ENCODE measurements at places on chromosomes 4 and X.

GRCh38 chr4:98657531-98658286, 702 bp downstream of the TSPAN5 start:
- DNase-seq = peak; percentile 6

- no peak for DNase-seq
These were observed 27.2 kb downstream of the NOP14 start for GRCh38 chr4:2935762-2936743.

DNA sequence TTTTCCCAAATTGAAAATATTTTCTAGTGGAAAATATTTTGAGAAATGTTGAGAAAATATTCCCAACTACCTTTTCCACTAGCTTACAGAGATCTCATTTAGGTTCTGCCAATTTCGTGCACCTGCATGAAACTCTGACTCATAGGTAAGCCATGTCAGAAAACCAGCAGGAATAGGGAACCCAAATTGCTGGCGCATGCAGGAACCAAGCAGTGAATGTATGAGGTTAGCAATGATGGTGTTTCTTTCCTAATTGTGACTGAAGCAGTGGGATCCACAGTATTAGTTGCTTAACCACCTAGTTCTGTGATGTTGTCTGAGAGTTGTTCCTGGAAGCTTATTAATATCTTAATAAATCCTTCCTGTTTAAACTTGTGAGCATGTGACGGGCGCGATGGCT, 381.0 kb upstream of the TRAM1L1 start:
- DNase-seq = no peak

GRCh38 chr4:144787365-144788258, 141.7 kb downstream of the HHIP start:
- DNase-seq = no peak

DNA sequence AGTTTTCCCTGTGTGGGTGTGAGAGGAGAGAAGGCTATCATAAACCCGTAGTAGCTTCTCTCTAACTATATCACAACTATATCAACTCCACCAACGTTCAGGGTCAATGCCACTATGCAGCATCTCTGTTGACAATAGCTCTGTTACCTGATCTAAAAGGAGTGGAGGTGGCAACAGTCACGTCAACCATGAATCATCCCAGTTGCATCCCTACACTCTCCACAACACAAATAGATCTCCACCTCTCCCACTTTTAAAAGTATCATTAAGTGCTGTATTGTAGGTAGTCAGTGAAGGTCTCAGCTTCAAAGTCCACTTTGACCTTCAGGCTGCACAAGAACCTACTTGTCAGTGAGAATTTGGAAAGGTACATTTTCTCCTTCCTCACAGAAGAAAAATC, 600.5 kb upstream of the GRIA3 start:
- no peak for DNase-seq

GRCh38 chrX:112961981-112962380, 121.3 kb upstream of the AMOT start:
- no peak for DNase-seq

DNA sequence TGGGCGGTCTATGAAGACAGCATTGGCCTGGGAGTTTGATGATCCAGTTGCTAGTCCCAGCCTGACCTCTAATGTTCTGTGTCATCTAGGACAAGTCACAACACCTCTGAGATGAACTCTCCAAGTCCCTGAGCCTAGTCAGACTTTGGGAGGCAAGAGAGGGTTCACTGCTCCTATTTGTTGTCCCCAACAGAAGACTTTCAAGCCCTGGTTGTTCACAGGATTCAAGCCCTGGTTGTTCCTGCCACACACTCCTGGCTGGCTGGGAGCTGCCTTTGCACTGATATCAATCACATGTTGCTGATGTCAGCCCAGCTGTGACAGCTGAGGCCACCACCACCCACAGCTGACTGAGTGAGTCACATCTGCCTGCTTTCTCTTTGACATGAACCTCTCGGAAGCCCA, 253.2 kb upstream of the RASGEF1B start:
- peak; percentile 39 for DNase-seq

DNA sequence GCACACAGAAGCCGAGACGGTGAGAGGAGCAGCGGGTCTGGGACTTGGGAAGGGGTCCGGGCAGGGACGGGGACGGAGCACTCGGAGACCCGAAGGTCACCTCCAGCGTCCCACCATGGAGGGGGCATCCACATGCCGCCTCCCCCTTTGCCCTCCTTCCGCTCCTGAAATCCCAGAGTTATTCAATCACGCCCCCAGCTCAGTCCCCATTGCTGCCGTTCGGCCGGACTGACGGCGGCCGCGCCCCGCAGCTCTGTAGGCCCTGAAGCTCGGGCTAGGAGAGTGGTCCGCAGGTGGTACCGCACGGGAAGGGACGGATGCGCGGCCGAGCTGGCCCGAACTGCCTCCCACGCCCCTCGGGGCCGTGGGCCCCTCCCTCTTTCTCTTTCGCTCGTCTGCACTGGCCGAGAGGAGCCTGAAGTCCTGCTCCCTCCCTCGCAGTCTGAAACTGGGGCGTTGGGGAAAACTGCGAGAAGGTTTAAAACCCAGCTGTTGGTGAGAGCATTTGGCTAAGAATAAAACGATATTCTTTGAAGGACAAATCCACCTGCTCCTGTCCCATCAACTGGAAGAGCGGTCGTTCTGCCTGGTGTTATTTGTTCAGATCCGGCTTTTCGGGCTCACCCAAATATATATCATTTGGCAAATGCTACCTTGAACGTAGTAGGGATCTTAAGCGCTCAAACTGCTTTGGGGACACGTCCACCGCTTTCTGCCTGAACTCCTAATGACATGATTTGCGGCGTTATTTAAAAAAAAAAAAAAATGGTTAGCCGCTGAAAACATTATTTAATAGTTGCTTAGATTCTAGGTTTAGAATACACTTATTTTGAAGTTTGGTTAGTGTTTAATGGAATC, 719 bp downstream of the USO1 start:
- DNase-seq = peak; percentile 4

DNA sequence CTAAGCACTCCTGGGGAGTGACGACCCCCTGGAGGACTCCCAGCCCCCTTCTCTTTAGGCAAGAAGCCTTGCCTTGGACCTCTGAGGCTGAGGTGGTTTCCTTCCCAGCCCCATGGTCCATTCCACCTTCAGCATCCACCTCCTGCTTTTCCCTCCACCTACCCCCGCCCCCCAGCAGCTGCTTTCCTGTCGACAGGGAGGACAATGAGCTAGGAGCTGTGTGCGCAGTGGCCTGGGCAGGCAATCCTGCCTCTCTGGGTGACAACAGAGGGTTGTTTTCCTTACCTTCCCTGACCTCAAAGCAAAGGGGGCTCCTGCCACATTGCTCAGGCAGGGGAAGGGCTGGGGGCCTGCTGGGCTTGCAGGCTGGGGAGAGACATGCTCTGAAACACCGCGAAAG, 123.5 kb downstream of the BCOR start:
- DNase-seq = no peak

- no peak for DNase-seq
These were observed 40.5 kb upstream of the GPR78 start for GRCh38 chr4:8539661-8540060.

- no peak for DNase-seq
These were observed 14.8 kb upstream of the PABPC4L start for GRCh38 chr4:134216411-134216810.

- DNase-seq = no peak
These were observed 72.4 kb downstream of the APBB2 start for GRCh38 chr4:41141900-41142299.

GRCh38 chr4:73836373-73837279, at the start of gene CXCL6:
TSS of gene CXCL6 (plus strand) at chr4:73836678. CDS start at chr4:73836751, 73 bp downstream.
- DNase-seq = no peak

DNA sequence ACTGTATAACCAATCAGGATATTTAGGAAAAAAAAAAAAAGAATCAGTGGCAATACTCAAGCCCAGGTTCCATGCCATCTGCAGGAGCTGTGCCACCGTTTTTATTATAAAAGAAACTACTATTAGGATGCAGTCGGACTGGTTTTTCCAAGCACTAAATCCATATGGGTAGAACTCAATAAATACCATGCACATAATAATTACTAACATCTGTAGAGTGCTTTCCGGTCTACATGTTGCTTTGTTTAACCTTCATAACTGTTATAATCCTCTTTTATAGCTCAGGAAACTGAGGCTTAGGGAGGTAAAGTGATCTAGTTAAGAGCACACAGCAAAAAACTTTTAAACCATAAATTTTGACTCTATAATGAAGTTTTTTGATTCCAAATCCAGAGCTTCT, 24.0 kb downstream of the ARSJ start:
- DNase-seq = no peak

DNA sequence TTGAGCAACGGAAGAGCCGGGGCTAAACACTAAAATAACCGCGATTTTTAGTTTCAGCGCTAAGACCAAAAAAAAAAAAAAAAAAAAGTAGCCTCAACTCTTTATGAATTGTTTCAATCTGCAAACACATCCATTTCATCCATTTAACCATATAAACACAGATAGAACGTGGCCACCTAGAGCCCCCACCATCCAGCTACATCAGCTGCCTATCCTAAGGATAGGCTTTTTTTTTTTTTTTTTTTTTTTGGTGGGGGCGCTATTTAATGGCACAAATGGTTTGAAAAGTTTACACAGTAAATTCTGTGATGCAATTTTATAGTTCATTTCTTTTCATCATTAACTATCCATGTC, 492 bp upstream of the HDAC8 start:
- no peak for DNase-seq

DNA sequence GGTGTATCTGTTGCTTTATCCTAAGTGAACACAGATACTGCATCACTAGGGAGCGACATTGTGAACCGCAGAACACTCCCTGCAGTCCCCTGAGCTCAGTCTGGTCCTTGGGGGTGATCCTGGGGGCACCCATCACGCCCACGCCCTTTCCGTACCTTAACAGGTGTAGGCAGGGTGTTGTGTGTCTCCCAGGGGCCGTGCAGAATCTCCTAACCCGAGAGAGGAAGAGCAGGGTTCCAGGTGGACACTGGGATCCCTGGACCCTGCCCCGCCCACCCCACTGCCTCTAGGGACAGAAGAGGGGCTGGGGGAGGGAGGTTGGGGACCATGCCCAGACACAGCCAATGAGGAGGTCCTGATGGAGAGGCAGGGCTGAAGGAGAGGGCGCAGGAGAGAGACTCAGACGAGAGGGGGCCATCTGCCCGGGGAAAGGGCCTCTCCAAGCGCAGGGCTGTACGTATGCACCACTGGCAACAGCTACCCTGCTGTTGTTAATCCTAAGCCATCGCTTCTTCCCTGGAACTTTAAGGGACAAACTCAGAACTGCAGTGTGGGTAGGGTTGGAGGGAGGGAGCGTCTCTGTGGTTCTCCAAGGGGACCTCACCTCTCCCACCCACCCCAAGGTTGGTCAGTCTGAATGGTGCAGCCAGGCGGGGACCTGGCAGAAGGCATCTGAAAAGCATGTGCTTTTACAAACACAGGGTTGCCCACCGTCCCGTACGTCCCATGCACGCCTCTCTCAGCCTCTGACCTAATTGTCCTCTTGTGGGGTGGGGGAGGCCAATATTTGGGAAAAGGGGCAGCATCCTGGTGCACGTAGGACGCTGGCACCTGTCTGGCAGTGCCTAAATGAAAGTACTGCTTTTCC, 2.5 kb downstream of the P2RY8 start:
- DNase-seq = no peak

GRCh38 chrX:78614264-78614663, 44.9 kb downstream of the RTL3 start:
- DNase-seq = no peak

- no peak for DNase-seq
These were observed 3.1 kb downstream of the IDUA start for GRCh38 chr4:989722-990471.

DNA sequence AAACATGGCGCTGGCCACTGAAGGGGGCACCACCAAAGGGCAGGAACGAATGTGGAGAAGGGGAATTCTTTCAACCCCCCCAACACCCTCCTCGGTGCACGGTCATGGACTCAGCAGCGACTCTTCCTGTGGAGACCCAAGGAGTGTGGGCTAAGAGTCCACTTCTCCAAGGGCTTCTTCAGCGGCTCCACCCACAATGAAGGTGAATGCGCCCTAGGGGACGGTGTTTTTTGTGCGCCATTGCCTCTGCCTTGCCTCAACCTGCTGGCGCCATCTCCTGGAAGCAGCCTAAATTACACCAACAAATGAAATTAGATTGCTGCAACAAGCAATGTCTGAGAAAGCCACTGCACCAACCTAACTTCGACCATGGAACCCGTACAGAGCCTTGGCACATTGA, 169.2 kb upstream of the MAGEB18 start:
- DNase-seq = no peak

DNA sequence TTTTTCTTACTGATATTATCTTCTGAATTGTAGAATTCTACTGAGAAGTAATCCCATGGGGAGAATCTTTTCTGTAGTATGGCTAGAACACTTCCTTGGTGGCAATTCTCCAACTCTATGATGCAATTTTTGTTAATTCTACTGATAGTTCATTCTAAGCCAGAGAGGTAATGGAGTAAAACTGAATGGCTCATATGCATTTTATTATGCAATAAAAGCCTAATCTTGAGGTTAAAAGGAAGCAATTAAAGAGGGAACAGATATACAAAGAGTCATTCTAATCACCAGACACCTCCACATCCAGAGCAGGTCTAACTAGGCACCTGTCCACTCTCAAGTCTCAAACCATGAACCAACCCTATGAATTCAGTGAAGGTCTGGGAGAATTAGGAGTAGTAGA, 9.7 kb downstream of the RAP2C start:
- DNase-seq = no peak

- DNase-seq = no peak
These were observed 93.5 kb upstream of the SLIT2 start for GRCh38 chr4:20158195-20158594.

DNA sequence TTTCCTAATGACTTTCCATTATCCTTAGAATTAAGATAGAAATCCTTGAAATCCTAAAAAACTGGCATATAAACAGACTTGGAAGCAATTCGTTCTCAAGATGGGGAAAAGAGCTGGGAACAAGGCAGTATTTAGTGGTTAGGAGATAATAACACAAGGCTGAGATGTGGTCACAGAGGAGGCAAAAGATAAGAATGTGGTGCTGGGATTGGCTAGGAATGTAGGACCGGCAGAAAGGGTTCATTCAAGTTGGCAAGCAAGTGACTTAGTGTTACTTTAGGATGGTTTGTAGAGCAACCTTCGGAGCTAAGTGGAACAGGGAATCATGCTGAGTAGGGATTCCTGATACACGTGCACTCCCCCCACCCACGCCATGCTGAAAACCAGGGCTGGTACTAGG, 121.9 kb upstream of the RPS6KA3 start:
- no peak for DNase-seq

DNA sequence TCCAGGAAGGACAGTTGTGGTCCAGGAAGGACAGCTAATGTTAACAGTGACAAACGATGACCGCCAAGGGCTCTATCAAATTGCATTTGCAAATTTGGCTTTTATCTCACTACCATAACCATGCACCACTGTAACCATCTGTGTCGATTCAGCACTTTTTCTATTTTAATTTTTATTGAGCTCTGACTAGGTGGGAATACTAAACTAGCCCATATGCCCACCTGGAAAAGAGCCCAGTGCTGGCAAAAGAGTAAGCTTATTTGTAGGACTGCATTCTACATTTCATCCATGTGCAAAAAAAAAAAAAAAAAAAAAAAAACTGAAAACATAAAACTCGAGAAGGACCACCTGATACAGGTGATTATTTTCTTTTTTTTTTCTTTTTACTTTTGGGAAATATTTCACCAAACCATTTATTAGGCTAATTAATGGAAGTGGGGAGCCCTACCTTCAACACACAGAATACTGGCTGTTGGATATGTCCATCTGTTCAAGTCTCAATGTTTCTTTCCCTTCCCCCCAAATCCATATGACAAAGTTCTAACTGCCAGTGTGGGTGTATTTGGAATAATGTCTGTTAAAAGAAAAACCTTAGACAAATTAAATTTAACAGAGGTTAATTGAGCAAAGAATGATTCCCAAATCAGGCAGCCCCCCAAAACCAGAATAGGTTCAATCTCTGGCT, 99.5 kb upstream of the MXRA5 start:
- no peak for DNase-seq

Data from stimulated activated CD8-positive, alpha-beta memory T cell treated with anti-CD3 and anti-CD28 coated beads, Interleukin-4, amount 100 ng/mL, for 4 hours (primary cell).